ENCODE measurements at places on chromosomes 12 and 14. TPM values are rescaled to one million over a fixed set of nuclear protein-coding genes. Genes with fewer than 3 reads are reported as not detected.

DNA sequence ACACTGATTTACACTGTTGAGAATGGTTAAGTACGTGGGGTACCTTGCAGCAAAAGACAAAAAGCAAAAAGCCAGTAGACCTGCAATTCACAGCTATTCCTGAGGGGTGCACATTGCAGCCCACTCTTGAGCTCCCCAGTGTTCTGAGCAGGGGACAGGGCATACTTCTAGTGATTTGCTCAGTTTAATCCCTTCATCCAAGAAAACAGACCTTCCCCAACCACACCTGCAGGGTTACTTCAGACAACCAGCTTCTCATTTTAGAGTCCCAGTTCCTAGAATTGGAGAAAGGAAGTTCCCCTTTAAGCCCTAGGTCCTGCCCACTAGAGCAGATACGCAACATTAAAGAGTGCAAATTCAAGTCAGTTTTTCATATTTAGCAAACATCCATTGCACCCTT, 3.6 kb upstream of the WSB2 start:
- DNase-seq, result no peak

GRCh38 chr12:66035288-66035966, 95.1 kb downstream of the LLPH start:
- DNase-seq, result no peak

Gene ACRBP
- 1.4 TPM for total RNA-seq

Gene DTX1
- total RNA-seq, result 1.5 TPM

GRCh38 chr14:32679927-32680612, 258.6 kb upstream of the NPAS3 start:
- no peak for DNase-seq

All from left ventricle myocardium inferior (tissue), 1 donor.